Stimulated activated CD4-positive, alpha-beta T cell treated with anti-CD3 and anti-CD28 coated beads, TNF-alpha, amount 100 ng/mL, for 24 hours (primary cell): ENCODE measurements at places on chromosomes 2 and 18.

DNA sequence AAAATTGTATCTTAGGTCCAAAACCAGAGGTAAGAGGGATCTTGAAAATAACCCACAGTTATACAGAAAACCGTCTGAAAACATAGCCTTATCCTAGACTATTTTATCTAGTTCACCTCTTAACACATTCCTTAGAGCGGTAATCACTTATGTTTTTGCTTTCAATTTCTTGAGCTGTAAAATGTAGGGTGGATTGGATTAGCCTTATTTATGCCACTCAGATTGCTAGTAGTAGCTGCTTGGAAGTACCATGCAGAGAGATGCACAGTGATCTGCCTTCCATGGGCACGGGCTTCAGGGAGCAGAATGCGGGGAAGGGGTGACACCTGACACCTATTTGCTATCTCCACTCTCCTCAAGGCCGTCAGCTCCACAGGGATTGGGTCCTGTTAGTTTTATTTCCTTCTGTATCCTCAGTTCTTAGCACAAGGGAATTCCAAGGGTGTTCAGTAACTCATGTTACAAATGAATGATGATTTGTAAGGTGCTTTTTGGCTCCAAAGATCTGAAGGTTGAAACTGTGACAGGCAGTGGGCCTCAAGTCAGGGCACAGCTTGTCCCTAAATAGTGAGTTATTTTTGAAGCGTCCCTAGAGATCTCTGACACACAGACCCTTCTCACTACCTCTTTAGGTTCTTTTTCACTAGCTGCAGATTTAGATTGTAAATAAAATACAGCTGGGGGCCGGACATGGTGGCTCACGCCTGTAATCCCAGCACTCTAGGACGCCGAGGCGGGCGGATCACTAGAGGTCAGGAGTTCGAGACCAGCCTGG, 64.0 kb upstream of the PMAIP1 start:
- DNase-seq, result no peak

DNA sequence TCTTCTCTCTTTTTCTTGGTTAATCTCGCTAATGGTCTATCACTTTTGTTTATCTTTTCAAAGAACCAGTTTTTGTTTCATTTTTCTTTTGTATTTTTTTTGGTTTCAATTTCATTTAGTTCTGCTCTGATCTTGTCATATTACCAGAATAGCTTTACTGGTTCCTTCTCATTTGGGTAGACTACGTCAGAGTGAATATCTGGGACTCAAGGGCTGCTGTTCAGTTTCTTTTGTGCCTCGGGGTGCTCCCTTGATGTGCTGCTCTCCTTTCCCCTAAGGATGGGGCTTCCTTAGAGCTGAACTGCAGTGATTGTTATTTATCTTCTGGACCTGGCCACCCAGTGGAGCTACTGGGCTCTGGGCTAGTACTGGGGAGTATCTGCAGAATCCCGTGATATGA, 29.4 kb upstream of the IL1RN start:
- DNase-seq, result no peak

DNA sequence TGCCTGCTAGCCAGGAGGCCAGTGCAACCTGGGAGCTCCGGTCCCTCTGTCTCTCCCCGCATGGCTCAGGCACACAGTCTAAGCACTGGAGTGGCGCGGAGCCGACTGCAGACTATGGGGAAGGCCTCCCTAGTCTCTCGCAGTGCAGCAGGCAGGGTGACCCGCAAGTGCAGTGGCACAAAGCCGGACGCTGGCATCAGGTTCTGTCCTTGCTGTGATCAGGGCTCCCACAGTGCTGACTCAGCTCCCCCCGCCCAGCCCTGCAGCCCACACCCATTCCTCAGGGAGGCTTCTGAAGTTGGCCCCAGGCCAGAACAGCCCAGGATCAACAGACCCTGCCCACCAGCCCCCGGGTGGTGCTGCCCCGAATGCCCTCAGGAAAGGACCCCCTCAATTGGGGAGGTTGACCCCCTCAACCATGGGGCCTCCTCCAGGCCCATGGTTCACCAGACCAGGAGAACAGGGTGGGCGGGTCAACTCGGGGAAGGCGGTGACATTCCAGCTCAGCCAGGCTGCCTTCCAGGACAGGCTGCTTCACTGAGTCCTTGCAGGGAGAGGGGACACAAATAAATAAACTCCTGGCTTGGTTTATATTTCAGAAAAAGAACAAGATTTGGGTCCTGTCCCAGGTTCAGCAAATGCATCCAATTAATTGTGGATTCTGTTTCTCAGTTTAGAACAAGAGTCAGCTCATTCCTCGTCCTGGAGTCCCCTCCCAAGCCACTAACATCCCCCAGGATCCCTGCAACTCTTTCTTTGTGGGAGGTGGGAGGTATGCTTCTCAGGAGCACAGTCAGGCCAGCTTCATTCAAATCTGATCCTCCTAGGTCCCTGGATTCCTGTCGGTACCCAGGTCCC, 12.2 kb downstream of the BIN1 start:
- DNase-seq, result no peak

GRCh38 chr18:55407774-55408535, 180.0 kb downstream of the TCF4 start:
- DNase-seq, result no peak

DNA sequence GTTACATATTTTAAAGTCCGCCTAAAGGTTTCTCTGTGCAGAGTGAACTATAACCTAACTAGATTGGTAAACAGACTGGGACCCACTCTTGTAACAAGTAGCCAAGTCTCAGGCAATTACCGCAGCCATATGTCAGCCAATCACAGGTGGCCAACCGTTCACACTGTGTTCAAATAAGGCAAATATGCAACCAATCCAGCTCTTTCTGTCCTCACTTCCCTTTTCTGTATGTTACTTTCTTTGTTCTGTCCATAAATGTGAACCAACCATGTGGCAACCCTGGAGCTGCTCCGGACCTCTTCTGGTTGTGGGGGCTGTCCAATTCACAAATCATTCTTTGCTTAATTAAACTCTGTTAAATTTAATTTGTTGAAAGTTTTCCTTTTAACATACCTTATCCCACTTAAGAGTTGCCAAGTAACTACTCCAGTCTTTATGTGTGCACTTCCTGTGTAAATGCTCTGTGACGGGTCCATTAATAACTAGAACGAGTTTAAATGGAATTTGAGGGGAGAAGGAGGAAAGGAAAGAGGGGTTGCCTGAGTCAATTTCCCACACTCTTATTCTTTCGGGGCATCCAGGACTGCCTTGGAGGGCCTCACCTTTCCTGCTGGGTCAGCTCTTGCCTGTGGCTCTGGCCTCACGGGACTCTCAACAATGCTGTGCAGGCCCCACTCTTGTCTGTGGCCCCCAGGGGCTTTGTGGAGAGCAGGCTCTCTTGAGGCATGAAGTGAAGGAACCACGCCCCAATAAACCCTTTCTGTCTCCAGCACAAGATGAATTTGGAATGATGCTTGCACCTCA, 6.6 kb upstream of the RPL37A start:
- DNase-seq, result no peak

- no peak for DNase-seq
These were observed 149.2 kb downstream of the TGIF1 start for GRCh38 chr18:3599195-3599594.
